PC-3 (cell line): ENCODE measurements at places on chromosomes 3 and 15. TPM values are rescaled to one million over a fixed set of nuclear protein-coding genes. Genes with fewer than 3 reads are reported as not detected.

The FES gene
- 2.8 and 11.5 TPM in 2 replicates for total RNA-seq

The SLC12A1 gene
- not detected in 2 replicates for total RNA-seq

The CMTM8 gene
- 1.4 and 5.2 TPM in 2 replicates for total RNA-seq

The PPM1L gene
- 2.4 and 7.0 TPM in 2 replicates for total RNA-seq

The PLEKHO2 gene
- 3.7 and 4.3 TPM in 2 replicates for total RNA-seq

GRCh38 chr3:119826711-119827608, 45.1 kb downstream of the NR1I2 start:
- DNase-seq = no peak

DNA sequence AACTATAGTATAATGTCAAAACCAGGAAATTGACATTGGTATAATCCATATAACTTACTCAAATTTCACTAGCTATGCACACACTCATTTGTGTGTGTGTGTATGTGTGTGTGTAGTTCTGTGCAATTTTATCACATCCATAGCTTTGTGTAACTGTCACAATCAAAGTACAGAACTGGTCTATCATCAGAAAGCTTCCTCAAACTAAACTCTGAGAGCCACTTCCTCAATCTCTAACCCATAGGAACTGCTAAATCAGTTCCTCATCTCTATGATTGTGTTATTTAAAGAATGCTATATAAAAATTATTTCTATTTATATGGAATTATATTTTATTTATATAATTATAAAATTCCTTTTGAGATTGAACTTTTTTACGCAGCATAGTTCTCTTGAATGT, 18.1 kb downstream of the LNP1 start:
- DNase-seq = no peak

- DNase-seq = no peak
Measured at GRCh38 chr3:50450209-50450921, 53.1 kb downstream of the CACNA2D2 start.

DNA sequence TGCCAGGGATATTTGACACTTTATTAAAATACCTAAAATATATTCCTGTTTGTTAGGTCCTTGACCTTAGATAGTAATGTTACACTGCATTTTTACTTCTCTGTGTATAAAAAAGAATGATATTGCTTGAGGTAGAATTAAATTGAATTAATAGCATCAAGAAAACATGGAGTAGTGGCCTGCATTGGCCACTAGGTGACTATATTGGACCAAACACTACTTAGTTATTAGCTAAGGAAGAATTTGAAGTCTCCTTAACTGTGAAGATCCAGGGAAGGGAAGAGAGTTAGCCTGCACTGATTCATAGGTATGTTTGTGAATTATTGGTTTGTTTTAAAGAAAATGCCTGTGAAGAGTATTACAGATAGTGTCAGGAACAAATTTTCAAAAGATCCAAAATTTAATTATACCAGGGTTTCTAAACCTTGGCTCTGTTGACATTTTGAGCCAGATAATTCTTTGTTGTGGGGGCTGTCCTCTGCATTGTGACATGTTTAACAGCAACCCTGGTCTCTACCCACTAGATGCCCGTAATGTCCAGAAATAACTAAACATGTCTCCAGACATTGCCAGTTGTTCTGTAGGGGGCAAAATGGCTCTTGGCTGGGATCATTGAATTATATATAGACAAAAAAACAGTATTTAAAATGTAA, 103.6 kb upstream of the THSD4 start:
- peak; percentile 82 for DNase-seq

- DNase-seq = no peak
Measured at GRCh38 chr3:77191014-77191413, 151.1 kb downstream of the ROBO2 start.

DNA sequence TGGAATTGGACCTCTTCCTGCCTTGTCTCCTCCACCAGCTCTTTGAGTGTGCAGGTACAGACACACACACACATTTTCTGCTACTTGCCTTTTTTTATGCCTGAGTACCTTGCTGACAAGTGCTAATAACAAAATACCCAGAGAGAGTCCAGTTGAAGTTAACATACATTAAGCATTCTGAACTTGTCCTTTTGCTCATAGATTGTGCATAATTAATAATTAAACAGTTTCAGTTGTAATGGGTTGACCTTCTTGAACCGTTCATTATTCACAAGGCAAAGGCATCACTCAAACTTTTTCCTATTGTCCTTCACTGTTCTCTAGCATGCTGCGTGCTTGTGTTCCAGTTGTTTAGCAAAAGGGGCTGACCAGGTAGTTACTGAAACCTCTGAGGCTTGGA, 59.6 kb upstream of the SKOR1 start:
- no peak for DNase-seq

DNA sequence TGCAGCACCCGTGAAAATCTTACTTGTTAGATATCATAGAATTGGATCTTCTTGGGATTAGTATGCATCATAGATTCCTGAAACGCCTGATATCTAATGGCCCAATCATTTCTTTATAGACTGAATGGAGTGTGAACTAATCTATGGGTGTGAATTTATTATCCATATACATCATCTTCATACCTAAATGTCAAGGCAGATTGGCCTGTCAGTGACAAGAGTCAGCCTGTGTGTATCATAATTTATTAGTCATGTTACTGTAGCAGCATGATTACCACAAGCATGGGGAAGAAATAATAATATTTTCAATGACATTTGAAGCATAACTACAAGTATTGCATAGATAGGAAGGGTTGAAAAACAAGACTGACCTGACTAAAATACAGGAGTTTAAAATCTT, 235.8 kb downstream of the RAP2B start:
- no peak for DNase-seq

GRCh38 chr3:150319900-150320299, 88.2 kb upstream of the TSC22D2 start:
- DNase-seq = peak; percentile 98

DNA sequence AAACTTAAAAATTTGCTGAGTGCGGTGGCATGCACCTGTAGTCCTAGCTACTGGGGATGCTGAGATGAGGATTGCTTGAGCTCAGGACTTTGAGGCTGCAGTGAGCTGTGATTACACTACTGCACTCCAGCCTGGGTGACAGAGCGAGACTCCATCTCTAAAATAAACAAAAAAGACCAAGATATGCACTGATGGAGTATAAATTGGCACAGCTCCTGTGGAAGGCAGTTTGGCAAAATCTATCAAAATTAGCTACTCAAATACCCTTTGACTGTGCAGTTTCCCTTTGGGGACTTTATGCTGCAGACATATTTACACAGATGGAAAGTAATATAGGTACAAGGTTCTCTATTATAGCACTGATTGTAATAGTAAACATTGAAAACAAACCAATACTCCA, 18.1 kb upstream of the U2SURP start:
- no peak for DNase-seq

DNA sequence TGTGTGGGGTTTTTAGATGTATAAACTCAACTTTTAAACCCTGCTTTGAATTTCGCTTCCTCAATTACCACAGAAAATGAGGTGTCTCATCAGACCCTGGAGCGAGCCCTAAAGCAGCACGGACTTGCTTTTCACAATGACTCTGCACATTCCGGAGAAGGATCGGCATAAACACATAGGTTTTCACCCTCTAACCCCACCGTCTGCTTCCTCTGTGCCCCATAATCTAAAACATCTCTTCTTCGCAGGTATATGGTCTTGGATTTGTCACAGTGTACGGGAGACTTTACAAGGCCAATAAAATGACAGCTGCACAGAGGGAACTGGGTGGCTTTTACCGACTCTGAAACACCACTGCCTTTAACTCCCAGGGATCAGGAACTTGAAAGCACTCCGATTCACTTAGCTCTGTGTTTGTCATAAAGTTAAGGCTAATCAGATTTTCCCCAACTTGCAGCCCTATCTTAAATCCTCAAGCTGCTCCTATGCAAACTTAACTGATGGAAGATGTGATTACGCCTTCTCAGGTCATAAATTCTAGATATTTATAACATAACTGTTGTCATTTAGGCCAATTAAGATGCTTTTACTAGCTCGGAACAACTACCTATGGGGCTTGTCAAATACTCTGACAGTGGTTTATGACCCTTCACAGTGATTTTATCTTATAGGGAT, 133.4 kb upstream of the WNT5A start:
- DNase-seq = peak; percentile 55

GRCh38 chr3:71702131-71703024, 22.8 kb downstream of the EIF4E3 start:
- peak; percentile 52 for DNase-seq

GRCh38 chr3:177385831-177386301, 188.6 kb upstream of the TBL1XR1 start:
- peak; percentile 39 for DNase-seq

DNA sequence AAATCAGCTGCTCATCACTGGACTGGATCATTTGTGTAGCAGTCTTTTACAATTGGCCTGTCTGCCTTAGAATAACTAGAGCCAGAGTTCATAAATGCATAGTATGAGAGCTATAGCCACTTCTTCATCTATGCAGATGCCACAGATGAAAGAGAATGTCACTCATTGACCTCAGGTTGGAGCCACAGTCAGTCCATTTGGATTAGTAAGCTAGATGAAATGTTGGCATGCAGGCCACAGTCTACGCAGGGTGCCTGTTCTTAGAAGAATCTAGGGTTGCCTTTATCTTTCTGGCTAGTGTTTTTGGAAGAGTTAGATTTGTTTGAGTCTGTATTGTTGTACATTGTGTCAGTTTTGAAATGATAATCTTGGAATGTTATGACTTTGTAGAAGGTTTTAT, 25.4 kb upstream of the EDEM1 start:
- peak; percentile 49 for DNase-seq

GRCh38 chr3:57160076-57160764, 4.9 kb downstream of the IL17RD start:
- no peak for DNase-seq

GRCh38 chr3:191401775-191402357, 59.1 kb upstream of the PYDC2 start:
- no peak for DNase-seq

- peak; percentile 23 for DNase-seq
Measured at GRCh38 chr3:121529308-121529707, 16.5 kb downstream of the POLQ start.
